ENCODE measurements at places on chromosomes 3 and 15. TPM values are rescaled to one million over a fixed set of nuclear protein-coding genes. Genes with fewer than 3 reads are reported as not detected.

SCN5A gene
- not detected for total RNA-seq

DCBLD2 gene
- 1.5 TPM for total RNA-seq

BFSP2 gene
- 6.6 TPM for total RNA-seq

CPNE4 gene
- not detected for total RNA-seq

CFAP100 gene
- not detected for total RNA-seq

RPS27L gene
- total RNA-seq = 94.0 TPM

DNA sequence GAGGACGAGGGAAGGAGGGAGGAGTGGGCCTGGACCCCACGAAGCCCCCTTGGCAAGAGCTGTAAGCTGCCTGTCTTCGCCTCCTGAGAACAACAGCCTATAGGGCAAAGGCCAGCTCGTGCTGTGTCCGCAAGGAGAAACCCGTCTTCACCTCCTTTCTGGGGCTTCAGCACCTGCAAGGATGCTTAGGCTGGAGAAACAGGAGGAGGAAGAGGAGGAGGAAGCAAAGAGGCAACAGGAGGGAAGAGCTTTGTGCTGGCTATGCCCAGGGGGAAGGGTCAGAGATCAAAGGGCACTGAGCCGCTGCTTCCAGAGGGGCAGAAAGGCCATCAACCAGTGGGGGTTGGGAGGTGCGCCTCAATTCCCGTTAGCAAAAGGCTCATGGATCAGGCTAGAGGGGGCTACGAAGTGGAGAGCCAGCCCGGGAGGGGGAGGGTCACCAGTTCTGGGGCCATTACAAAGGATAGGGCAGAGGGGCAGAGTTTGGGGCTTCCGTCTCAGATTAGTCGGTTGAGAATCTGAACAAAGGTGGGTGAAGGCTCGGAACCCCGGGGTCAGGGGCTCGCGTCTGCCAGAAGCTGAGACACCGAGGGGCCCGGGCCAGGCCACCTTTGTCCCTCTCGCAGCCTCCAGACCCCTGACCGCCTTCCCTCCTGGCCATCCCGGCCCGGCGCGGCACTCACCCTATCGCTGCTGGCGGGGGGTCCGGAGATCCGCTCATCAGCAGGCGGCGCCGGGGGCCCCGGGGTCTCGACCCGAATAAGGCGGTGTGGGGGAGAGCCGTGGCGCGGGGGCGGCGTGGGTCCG is 792 bp downstream of the SHF start:
- peak; percentile 7 for DNase-seq

DNA sequence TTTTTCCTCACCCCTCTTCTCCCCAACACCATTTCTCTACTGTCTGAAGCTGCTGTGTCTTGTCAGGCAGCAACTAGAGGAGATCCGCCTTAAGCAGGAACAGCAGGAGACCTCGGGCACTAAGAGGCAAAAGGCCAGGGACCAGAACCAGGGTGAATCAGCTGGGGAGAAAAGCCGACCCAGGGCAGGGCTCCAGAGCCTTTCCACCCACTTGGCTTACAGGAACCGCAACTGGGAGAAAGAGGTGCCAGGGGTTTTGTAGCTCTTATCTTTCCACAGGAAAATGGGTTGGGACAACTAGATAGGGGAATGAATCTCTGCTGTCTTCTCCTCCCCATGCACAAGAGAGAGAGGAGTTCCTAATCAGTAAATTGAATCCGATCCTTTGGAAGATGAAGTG is 3.0 kb upstream of the NGRN start:
- no peak for DNase-seq

- DNase-seq = no peak
Observed at GRCh38 chr3:114586119-114586518, 292.3 kb downstream of the TIGIT start.

- DNase-seq = no peak
Observed at GRCh38 chr3:197203714-197204146, 94.7 kb downstream of the DLG1 start.

DNA sequence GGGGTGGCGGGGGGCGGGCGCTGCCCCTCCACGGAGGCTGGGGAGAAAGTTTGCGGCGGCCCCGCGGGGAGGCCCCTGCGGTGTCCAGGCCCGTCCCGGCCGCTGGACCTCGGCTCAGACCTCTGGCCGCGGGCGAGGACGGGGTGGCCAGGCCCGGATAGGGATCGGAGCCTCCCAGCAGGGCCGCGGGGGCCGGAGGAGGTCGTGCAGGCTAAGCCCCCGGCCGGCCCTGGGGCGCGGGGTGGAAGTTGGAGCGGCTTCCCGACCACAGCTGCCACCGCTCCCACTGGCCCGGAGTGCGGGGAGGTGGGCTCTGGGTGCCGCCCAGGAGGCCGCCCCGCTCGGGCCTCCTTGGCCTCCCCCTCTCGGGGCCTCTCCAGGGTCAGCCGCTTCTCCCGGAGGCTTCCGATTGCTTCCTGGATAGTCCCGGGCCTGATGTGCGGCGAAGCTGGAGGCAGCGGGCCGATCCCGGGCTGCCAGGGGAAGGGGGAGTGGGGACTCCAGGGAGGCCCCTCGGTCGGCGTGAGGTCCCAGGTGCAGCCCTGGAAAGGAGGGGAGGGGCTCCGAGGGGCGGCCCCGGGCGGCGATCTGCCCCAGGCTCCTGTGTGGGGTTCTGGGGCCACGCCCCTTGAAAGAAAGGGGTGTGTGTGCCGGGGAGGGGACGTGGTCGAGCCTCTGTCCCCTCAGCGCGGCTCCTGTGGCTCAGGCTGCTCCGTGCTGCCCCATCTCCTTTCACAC is 907 bp downstream of the PLXNA1 start:
- peak; percentile 19 for DNase-seq

GRCh38 chr3:172591876-172592771 is 68.9 kb upstream of the TNFSF10 start:
- peak; percentile 28 for DNase-seq

DNA sequence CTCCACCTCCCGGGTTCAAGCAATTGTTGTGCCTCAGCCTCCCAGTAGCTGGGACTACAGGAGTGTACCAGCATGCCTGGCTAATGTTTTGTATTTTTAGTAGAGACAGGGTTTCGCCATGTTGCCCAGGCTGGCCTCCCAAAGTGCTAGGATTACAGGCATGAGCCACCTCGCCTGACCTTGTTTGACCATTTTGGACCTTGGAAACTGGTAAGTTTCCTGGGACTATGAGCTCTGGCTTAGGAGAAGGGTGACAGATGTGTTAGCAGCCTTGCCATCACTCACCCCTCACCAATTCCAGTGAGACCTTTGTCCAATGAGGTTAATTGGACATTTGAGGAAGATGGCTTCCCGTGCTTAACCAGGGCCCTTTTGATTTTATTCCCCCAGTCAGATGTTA is 19.9 kb downstream of the DNASE1L3 start:
- DNase-seq = no peak

DNA sequence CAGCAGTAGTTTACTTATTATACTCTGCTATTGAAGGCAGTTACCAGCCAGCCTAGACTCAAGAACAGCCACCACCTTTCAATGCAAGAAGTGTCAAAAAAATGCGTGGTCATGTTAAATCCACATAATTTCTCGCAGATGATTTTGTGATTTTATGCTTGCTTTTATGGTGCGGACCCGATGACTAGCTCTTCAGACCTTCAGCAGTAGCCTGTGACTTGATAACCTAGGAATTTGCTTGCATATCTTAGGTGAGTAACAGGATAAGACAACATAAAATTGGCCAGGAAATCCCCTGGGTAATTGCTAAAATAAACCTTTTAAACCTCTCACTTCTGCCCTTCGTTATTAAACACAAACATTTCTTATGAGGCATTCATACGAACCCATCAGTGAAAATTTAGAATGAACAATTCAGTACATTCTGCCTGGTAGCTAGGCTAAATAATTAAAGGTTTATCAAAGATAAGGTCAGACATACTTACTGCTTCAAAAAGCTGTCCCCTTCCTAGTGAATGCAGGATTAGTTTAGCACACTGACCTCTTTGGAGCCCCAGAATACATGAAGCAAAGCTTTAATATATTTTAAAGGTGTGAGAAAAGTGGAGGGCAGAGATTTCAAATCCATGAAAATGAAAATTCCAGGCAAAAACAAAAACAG is 798.8 kb downstream of the OTOL1 start:
- DNase-seq = no peak

DNA sequence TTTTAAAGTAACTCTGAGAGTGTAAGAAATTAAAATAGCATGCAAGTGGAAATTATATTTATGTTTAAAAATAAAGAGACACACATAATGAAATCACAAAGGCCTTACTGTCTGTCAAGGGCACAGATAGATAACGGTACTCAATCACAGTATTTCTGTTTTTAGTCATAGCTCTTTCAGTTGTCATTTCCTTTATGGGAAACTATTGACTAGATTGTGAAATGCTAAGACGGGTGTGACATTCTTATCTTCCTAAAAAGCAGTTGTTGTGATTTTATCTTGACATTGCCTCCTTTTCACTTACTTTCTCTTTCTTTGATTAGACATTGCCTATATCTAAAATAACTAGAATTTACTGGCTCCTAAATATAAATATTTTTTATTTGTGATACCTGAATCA is 100.1 kb upstream of the PLSCR5 start:
- DNase-seq = no peak

DNA sequence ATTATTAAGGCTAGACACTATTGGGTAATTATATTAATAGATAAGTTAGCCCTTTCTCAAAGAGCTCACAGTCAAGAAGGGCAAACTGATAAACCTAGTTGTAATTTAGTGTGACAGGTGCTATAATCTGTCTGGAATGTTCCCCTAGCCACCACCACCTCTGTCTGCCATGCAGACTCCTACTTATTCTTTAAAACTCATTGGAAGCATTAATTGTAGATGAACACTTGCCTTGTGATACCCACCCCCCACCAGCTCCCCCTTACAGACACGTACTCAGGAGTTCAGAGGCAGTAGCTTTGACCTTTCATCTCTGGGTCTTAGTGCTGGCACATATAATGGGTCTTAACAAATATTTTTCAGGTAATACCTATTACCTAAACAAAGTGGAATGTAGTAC is 195.9 kb downstream of the TP63 start:
- DNase-seq = no peak

DNA sequence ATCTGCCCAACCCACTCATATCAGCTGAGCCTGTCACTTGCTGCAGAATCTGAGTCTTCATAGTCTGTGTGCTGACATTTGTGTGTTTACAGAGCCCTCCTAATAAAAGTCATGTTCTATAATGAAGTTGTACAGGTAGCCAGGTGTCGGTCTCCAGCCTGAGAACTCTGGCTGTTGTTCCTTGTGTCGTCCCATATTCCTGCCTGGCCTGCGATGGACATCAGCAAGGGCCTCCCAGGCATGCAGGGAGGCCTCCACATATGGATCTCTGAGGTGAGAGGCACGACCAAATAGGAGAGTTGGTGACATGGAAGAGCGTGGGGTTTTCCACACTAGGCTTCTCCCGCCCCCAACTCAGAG is 2.9 kb downstream of the VILL start:
- DNase-seq = no peak

DNA sequence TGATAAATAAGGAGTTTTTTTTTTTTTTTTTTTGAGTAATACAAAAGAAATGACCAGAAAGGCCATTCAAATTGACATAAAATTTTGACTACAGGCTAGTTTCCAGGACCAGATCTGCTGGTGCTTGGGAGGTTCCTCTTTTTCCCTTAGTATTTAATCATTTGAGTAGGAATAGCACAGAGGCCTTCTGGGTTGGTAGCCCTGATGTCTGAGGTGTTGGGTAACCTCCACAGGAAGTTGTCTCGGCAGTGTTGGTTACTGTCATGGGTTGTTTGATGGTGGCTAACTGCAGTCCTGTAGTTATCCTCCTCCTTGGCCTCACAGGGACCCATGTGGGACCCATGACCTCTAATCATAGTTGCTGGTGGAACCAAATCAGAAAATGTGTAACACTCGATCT is 91.1 kb downstream of the USP13 start:
- no peak for DNase-seq

GRCh38 chr3:41138146-41138545 is 61.2 kb upstream of the CTNNB1 start:
- no peak for DNase-seq

GRCh38 chr3:119662604-119663373 is 2.4 kb upstream of the POPDC2 start:
- DNase-seq = no peak

GRCh38 chr3:98596541-98597500 is 3.4 kb upstream of the CPOX start:
- peak; percentile 37 for DNase-seq

- no peak for DNase-seq
Observed at GRCh38 chr3:40358454-40358853, 28.5 kb upstream of the ENTPD3 start.

- DNase-seq = no peak
Observed at GRCh38 chr3:196096382-196096953, 14.6 kb upstream of the TFRC start.

DNA sequence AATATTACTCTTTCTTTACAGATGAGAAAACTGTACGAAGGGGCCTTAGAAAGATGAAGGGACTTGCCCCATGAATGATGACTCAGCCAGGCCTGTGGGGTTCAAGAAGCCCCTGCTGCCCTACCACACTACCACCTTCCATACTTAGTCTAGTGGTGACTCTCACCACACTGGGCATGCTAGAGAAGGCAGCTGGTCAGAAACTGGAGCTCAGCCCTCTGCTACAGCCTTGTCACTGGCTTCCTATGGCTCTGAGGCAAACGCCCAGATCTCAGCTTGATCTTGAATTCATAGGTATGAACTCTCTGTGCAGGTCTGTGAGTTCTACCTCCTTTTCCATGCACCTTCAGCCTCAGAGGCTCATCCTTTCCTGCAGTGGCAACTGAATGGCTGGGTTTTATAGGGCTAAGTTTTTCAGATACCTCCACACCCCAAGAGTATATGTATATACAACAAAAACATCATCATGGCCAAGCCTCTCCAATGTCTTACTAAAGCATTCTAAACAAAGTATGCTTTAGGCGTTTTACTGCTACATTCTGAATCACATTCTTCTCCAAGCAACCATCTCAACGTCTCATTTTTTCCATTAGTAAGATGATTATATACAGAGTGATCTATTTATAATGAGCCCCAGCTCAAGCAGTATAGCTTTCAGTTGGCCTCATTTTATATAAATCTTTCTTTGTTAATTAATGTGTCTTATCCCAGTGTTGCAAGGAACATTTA is 234.1 kb downstream of the GREM1 start:
- DNase-seq = no peak

DNA sequence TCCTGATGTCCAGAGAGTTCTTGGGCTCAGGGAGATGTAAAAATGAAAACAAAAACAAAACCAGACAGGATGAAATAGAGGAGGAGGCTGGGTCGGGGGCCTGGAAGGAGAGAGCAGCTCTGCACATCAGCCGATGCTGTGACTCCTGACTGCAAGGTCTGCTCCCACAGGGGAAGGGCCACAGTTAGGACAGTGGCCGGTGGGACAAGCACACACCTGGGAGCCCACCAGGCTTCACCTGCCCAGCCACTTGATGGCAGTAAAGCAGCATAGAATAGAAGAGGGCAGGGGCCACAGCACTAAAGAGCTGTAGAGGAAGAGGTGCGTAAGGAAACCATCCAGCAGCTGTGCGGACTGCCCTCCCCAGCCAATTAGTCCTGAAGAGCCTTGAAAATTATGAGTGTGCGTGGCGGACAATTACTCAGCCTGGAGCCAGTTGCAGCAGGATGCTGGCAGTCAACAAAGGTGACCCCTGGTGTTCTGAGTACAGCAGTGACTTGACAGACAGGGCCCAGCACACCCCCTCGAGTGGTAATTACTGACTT is 29.8 kb downstream of the ALS2CL start:
- DNase-seq = no peak

DNA sequence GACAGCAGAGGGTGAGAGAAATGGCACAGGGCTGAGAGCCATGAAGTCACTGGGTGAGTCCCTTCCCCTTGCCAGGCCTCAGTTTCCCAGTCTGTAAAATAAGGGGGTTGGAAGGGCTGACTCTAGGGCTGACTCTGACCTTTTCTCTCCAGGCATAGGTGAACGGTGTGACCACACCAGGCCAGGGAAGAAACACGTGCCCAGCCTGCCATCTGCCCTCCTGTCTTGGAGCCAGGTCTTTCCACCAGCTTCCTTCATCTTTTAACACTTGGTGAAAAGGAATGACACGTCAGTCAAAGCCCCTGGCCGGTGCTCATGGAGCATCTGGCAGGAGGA is 74.4 kb downstream of the CPN2 start:
- no peak for DNase-seq

Data from CD4-positive, CD25-positive, alpha-beta regulatory T cell (primary cell).